Ascending aorta (tissue), 2 donors: ENCODE measurements at places on chromosomes 13 and 19. TPM values are rescaled to one million over a fixed set of nuclear protein-coding genes. Genes with fewer than 3 reads are reported as not detected.

The SIGLEC8 gene
- total RNA-seq, result not detected

The IZUMO2 gene
- total RNA-seq, result not detected

The GJB6 gene
- not detected for total RNA-seq

DNA sequence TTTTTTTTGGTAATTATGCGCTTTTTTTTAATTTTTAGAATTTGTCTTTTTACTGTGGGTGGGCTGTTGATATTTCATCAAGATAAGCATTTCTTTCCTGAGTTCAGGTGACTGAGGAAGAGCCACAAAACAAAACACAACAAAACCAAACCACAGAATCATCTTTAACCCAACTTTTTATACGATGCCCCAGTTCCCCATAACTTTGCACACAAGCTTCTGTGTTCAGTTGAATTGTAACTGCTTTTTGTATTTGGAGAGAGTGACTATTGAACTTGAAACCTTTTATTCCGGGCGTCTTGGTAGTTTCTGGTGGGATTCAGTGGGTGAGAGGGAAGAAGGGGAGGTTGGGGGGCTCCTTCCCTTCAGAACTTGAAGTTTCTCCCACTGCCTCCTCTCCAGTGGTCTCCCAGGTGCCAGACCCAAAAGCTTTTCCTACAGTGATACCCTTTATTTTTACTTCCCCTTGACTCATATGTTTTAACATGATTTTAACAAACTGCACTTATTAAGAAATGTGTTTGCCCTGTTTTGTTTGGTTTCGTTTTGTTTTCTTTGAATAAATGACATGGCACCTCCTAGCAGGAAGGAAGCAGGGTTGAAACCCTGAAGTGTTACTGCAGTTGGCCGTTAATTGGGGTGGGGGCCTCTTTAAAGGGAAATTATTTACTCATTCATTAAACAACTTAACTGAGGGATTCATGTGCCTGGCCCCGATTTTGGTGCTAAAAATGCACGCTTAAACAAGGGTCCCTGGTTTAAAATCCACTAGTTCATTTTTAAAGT is 2.7 kb upstream of the CCDC97 start:
- no peaks in the 10 kb centered on the region for H3K27me3 ChIP-seq
- peak overlapping the region; percentile 93 for H3K27ac ChIP-seq
- peaks cover 8% of the 10 kb centered on the region for H3K4me1 ChIP-seq

DNA sequence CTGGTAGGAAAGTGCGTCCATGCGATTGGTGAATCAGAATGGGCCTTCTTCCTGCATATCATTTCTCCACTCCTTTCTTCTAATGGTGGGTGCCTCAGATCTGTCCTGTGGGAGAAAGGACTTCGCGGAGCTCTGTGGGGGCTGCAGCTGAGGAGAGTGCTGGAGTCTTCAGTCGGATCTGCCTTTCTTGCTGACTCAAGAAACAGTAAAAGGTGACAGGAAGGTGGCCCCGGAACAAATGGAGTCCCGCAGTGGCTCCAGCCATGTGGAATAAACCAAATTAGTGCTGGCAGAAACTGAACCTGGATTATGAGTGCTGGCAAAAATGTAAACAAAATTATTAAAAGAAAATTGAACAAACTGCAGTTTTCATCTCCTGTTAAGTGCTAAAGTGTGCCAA is 15.1 kb upstream of the GAS6 start:
- DNase-seq, result no peak
- H3K4me3 ChIP-seq, result no peak overlapping the region
- no peaks in the 10 kb centered on the region for H3K27me3 ChIP-seq
- peak overlapping the region; percentile 1 for H3K27ac ChIP-seq
